ENCODE measurements at places on chromosomes 3 and 15. TPM values are rescaled to one million over a fixed set of nuclear protein-coding genes. Genes with fewer than 3 reads are reported as not detected.

The ACTRT3 gene
- total RNA-seq: 2.2 TPM

The IL5RA gene
- total RNA-seq: not detected

The PLXNA1 gene
- 44.4 TPM for total RNA-seq

- no peak for DNase-seq
These were observed 42.7 kb downstream of the HDGFL3 start for GRCh38 chr15:83164771-83165404.
